Lower leg skin (tissue), 4 donors: ENCODE measurements at places on chromosomes 5 and 9. TPM values are rescaled to one million over a fixed set of nuclear protein-coding genes. Genes with fewer than 3 reads are reported as not detected.

STKLD1 gene
- 0.54 TPM for total RNA-seq

FBLL1 gene
- total RNA-seq = 0.36 TPM

SPATA6L gene
- total RNA-seq = 3.5 TPM

CCNJL gene
- 0.08 TPM for total RNA-seq

PRR7 gene
- total RNA-seq = 7.7 TPM

ASPN gene
- total RNA-seq = 9.1 TPM

TAS2R1 gene
- total RNA-seq = not detected

APBB3 gene
- total RNA-seq = 17.3 TPM

MIGA2 gene
- 66.1 TPM for total RNA-seq

SLC6A3 gene
- total RNA-seq = not detected

CCNO gene
- total RNA-seq = 1.3 TPM

TLN1 gene
- total RNA-seq = 176 TPM

IFNA4 gene
- total RNA-seq = not detected

MAPKAP1 gene
- total RNA-seq = 46.7 TPM

SPAAR gene
- total RNA-seq = 0.72 TPM

OR2Y1 gene
- not detected for total RNA-seq

PTGS1 gene
- 110 TPM for total RNA-seq

RASEF gene
- total RNA-seq = 3.1 TPM

ADRB2 gene
- total RNA-seq = 31.4 TPM

ZNF484 gene
- total RNA-seq = 5.1 TPM

TRMT10B gene
- total RNA-seq = 6.6 TPM
